ENCODE measurements at places on chromosomes 2 and 18.

- no peak for DNase-seq
Measured at GRCh38 chr2:160592993-160593392, 99.4 kb upstream of the RBMS1 start.

DNA sequence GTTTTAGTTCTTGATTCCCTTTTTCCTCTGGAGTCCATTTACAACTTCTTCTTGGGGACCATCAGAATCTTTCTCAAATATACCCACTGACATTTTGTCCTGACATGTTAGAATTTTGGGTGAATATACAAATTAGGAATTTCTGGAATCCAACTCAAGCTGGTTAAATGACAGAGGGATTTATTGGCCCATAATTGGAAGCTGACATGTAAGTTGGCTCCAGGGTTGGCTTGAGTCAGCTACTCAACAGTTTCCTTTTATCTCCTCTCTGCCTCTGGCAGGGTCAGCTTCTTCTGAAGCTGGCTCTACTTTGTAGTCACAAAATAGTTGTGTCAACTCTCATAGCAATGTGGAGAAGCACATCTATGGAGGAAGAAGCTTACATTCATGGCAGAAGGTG lies 36.6 kb upstream of the PPP1R1C start:
- no peak for DNase-seq

DNA sequence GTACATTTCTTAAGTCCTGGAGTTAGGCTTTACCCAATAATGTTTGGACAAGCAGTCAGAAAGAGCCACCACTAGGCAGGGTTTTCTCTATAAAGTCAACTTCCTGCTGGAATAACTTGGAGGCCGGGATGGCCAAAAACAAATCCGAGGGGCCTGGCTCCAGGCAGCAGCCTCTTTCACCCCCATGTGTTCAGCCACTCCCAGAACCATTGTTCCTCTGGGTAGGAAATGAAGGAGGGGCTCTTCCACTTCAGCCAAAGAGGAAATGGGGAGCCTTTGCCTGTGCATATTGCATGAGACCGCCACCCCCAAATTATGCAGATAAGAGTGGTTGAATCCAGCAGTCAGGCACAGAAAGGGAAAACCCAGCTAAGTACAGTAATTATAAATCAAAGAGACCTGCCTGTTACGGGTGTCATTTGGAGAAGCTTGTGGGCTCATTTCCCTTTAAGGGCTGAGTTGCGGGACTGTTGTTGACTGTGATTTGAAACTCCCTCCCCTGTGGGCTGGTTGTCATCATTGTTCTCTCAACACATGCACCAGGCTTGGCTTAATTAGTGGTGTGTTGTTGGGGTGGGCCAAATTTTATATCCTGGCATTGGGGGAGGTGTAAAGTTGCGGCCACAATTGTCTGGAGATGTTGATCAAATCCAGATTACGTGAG lies 212.8 kb upstream of the SOX11 start:
- no peak for DNase-seq

- no peak for DNase-seq
Measured at GRCh38 chr2:127061375-127062273, 45.3 kb downstream of the BIN1 start.

- no peak for DNase-seq
Measured at GRCh38 chr2:188333751-188334524, 42.3 kb downstream of the GULP1 start.

DNA sequence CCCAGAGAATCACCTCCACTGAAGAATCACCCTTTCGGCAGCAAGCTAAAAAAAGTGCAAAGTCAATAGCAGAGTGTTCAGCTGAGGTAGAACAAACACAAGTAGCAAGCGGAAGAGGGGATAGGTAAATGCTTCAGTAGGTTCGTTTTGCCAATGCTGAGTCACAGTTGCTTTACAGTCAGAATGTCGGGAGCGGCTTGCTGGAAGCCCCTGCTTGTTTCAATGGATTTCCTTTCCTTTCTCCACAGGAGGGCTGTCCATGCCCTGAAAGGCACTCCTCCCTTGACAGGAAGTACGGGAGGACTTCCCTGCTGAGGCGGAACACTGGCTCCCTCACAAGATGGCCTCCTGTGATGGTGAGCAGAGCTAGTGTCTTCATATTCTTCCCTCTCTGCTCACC lies 146.2 kb upstream of the LYPD1 start:
- no peak for DNase-seq

DNA sequence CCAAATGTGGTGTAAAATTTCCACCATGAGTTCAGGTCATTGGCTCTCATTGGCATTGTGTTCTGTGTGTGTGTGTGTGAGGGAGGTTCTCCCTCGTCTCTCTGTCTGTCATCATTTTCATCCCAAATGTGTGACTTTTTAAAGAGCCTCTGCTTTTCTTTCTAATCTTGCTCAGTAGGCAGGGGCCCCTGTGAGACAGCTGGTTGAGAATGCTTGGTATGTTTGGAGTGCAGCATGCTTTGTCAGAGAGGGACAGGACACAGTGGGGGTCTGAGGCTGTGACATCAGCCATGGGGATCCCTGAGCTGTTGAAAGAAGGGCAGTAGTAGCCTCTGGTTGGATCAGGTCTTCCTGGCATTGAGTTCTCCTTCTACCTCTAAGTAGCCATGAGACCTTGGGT lies 10.6 kb downstream of the PTPRM start:
- DNase-seq = no peak

- DNase-seq = no peak
Measured at GRCh38 chr2:857937-858336, 92.7 kb upstream of the SNTG2 start.

DNA sequence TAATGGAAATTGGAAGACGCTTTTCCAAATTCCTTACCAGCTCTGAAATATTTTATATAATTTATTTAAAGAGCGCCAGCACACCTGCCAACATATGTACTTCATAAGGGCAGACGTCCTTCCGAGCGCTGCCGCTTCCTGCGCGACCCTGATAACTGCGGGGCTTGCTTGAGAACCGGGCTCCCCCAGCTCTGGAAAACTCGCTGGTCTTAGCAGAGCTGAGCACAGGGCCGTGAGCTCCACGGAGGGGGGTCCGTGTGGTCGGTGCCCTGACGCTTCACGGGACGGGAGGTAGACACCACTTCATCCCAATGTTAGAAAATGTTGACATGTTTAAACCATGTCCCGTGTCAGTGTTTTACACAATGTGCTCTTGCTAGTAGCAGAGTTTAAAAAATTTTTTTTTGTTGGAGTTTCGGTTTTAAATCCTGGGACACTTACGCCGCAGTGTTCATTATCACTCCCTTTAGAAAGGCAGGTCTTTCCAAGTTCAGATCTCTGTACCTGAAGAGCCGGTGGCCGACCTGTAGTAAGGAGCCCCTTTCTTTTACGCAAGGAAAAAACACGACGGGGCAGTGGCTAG lies 1.6 kb downstream of the NFATC1 start:
- DNase-seq = no peak

DNA sequence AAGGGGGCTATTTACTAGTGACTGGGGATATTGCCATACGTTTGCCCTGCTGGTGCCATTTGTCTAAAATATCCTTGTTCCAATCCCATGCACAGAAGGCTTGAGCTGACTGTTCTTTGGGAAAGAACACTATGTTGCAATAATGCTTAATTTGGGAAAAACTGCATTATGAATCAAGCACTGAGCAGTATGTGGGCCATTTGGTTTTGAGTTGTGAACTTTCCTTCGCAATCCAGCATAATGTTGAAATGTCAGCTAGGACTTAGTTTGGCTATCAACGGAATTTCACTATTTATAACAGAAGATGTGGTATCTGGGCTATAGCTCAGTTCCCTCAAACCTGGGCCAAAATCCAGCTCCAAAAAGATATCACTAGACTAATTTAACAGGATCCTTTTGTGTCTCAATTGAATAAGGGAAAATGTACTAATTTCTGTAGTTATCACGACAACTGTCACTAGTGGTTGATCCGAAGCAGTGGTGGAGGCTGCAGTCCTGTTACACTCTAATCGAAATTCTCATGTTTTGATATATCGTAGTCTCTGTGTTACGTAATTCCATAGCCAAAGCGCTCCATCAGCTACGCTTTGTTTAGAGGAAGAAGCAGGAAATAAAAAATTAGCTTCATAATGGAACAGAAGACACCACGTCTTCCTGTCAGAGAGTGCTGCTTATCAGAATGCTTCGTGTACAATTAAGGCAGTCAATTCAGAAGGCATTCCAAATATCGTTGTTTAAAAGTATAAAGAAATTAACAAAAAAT lies 686.8 kb upstream of the SALL3 start:
- no peak for DNase-seq

- no peak for DNase-seq
Measured at GRCh38 chr2:148893906-148894305, 18.9 kb downstream of the KIF5C start.

- no peak for DNase-seq
Measured at GRCh38 chr2:117952701-117953100, 61.2 kb downstream of the CCDC93 start.

DNA sequence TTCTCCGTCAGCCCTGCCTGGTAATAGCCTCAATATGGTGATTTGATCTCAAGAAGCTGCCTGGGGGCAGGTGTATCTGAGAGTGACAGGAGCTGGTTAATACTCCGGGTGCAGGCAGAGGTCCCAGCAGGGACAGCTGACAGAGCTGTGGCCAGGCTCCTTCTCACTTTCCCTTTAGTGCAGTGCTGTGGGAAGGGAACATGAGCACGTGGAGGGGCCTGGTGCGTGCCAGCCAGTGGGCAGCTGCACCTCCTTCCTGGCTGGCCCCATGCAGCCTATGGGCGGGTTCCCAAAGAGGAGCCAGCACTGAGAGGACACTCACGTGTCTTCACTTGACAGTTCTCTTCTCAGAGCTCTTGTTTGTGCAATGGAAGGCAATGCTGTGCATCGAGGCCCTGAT lies 9.1 kb downstream of the CNNM4 start:
- no peak for DNase-seq

GRCh38 chr18:65983750-65984149 lies 232.9 kb downstream of the CDH7 start:
- DNase-seq = no peak

GRCh38 chr2:181594322-181594721 lies 62.6 kb downstream of the CERKL start:
- DNase-seq = no peak

DNA sequence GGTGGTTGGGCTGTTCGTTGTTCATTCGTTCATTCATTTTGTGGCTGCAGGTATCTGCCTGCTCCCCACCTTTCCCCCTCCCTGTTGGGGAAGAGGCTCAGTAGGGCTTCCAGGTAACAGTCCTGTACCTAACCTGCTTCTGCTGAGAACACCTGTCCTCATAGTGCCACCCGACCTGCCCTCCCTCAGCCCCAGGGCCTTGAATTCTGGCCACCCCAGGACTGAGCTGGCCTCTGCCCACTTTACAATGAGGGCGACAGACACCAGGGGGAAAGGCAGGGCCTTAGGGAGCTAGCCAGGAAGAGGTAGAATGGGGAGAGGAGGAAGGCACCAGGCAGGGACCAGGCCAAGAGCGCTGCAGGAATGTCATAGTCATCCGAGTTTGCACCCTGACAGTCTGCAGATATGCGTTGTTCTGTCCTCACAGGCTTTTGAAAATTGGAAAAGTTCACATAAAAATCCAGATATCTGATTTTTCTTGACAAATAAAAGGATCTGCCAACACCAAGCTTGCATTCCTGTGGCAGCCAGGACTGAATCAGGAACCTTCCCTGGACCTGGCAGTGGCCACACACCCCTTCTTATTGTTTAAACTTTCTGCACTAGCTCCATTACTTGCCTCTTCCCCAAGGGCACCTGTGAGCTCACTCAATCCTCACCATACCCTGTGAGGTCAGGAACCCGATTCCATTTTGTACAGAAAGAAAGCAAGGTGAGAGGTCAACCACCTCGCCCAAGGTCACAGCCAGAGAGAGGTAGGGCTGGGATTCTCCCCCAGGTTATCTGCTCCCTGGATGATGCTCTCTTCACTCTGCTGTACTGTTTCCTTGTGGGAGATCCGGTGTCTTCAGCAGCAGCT lies 35.3 kb upstream of the MRPL33 start:
- DNase-seq = no peak

DNA sequence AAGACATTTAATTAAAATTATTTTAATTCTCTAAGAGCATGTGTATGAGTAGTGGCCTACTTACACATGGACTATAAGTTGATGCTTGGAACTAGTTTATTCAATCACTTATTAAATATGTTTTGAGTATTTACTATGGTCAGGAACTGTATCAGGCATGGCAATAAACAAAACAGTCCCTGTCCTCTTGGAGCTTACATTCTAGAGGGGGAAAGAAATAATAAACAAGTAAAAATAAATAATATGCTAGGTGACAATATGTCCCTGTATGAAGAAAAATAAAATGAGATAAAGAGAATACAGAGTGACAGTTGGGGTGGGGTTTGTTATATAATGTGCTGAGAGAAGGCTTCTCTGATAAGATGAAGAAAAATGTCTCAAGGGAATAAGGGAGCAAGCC lies 74.5 kb downstream of the MYO3B start:
- DNase-seq = no peak

DNA sequence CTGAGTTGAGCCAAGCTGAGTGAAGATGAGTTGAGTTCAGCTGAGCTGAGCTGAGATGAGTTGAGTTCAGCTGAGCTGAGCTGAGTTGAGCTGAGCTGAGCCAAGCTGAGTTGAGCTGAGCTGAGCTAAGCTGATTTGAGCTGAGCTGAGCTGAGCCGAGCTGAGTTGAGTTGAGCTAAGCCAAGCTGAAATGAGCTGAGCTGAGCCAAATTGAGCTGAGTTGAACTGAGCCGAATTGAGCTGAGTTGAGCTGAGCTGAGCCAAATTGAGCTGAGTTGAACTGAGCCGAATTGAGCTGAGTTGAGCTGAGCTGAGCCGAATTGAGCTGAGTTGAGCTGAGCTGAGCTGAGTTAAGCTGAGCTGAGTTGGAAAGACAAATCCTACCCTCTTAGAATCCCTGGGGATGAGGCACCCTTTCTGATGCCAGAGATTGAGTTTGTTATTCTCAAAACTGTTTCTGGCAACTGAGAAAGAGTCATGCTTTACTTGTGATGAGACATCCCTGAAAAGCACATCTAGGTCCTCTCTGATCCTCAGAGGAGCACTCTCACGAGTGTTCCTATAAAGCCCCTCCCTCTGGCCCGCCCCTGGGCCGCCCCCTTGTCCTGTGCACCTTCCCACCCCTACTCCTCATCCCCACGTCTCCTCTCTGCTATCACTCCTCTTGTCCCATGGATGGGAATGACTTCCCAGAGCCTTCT lies 116.5 kb downstream of the MCFD2 start:
- peak; percentile 3 for DNase-seq

DNA sequence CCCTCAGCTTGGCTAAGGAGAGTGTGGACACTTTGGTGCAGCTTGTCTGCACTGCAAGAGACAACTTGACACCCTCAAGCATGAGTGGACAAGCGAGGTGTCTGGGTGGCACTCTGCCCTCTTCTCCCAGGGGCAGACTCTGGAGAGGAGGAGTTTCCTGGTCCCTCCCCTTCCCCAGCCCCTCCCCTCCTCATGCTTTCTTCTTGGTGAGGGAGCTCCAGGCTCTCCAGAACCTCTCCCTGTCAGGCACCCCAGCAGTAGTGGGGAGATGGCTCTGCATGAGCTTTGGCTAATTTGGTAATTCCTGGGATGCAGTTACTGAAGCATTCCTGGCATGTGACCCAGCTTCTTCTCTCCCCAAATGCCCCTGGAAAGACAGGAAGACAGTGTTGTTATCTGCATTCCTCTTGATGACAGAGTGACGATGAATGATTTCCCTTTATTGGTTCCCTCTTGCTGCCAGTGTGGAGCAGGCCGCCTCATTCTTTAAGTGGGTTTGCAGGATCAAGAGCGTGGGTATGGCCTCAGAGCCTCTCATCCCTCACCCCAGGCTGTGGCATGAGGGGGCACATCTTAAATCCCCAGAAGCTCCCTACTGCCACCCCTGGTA lies 89.2 kb downstream of the STPG4 start:
- no peak for DNase-seq

- no peak for DNase-seq
Measured at GRCh38 chr2:108257757-108258331, 18.1 kb downstream of the SULT1C3 start.

GRCh38 chr18:48893608-48894600 lies 56.9 kb downstream of the SMAD7 start:
- DNase-seq = no peak

Data from GM10248 (cell line).